ENCODE measurements at places on chromosomes 1 and 21.

GRCh38 chr1:41557751-41558455 is 73.4 kb upstream of the EDN2 start:
- DNase-seq = no peak

GRCh38 chr1:203656796-203657747 is 30.4 kb downstream of the ATP2B4 start:
- no peak for DNase-seq

DNA sequence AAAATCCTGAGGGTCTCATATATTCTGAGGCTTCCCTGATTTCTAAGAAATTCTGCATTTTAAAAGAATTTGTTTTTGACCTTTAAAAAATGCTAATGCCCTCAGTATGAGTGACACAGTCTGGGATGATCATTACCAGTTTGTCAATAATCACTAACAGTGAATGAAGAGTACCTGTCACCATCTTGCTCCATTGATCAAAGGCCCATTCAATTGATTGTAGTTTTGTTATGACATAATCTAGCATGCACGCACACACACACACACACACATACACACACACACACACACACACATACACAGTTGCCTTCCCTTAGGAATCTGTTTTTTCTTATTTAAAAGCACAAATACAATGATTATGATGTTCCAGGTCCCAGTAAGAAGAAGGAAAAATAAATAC is 250.4 kb downstream of the NFIA start:
- DNase-seq = no peak

DNA sequence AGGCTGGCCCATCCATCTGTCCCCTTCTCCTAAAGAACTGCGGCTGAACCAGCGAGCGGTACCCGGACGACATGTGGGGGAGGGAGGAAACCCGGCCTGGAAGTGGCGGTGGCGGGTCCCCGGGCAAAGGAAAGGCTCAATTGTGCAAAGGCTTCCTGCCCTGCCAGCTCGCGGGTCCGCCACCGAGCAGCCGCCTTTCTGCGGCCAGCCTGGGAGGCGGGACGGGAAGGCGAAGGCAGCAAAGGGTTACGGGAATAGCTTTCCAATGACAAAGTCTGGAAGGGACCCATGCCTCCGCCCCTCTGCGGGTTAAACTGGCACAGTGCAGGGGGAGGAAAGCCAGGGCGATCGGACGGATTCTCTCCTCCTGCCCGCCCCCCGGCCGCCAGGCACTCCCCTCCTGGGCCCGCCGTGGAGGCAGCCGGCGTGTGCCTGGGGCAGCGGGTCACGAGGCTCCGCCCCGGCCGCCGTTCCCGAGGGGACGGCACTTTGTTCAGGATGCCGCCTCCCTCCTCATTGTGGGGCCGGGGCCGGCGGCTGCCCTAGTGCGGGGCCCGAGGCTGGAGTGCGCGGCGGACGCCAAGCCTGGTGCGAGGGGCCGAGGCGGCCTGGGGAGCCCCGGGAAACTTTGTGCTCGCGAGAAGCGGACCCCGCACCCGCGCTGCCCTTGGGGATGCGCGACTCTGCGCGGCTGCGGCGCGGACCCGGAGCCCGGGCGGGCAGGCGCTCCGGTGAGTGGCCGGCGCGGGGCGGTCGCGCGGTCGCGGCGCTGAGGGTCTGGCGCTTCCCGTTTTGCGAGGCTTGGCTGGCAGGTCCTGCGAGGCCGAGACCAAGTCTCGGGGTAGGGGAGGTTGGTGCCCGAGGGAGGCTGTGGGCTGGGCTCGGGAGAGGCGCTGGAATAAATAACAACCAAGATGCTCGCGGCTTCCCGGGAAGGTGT is at the start of gene NAV1:
TSS of gene NAV1 (plus strand) at position 516 of the 940 bp plus-strand sequence. CDS start 83,758 bp downstream, outside the sequence.
- DNase-seq = no peak

DNA sequence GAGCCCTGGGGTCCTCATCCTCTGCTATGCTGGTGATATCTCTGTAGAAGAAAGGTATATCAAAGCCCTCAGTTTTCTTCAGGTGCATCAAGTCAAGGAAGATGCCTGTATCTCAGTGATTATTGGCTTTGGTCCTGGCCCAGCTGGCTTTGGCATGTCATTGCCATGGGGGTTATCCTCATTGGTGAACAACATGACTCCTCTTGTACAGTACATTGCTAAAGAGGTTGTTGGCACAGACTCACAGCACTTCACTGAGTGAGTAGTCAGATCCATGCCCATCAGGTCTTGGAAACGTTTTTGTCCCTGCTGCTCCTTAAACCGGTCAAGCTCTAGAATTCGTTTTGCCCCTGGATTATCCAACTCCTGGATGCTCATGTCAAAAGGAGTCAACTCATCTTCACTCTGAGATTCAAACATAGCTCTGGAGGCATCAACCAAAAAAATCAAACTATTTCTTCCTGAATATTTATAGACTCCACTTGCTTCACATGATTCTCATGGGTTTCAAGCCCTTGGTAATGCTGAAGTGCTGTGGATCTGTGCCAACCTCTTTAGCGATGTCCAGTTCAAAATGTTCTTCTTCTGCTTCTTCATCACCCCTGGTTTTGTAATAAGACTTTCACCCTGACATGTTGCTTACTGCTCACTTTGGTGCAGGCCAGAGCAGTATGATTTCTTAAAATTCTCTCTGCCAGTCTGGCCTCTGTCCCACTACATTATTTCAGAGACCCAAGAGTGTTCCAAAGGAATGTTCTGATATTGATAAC is 43.0 kb upstream of the RAB3GAP2 start:
- DNase-seq = no peak

DNA sequence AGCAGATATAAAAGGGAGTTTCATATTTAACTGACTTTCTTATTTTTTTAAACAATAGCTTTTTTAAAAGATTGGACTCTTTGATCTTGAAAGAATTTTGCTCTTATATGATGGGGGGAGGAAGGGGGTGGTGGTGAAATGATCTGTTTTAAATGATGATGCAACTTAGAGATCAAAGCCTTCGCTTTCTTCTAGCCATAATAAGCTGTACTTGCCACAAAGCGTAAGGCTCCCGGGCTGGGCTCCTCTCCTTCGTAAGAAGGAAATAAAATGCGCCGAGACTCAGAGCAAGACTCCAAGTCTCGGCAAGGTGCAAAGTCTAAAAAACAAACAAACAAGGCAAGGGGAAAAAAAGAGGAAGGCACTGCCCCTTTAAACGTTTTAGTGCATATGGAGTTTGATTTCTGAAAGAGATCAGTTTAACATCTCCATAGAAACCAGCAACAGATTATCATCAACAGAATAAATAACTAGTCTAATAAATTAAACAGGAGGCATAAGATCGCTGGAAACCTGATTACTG is 3.3 kb downstream of the CASZ1 start:
- no peak for DNase-seq

GRCh38 chr1:43427524-43427923 is 26.2 kb downstream of the HYI start:
- DNase-seq = no peak

- DNase-seq = no peak
Measured at GRCh38 chr21:45309069-45309986, 21.6 kb upstream of the POFUT2 start.

DNA sequence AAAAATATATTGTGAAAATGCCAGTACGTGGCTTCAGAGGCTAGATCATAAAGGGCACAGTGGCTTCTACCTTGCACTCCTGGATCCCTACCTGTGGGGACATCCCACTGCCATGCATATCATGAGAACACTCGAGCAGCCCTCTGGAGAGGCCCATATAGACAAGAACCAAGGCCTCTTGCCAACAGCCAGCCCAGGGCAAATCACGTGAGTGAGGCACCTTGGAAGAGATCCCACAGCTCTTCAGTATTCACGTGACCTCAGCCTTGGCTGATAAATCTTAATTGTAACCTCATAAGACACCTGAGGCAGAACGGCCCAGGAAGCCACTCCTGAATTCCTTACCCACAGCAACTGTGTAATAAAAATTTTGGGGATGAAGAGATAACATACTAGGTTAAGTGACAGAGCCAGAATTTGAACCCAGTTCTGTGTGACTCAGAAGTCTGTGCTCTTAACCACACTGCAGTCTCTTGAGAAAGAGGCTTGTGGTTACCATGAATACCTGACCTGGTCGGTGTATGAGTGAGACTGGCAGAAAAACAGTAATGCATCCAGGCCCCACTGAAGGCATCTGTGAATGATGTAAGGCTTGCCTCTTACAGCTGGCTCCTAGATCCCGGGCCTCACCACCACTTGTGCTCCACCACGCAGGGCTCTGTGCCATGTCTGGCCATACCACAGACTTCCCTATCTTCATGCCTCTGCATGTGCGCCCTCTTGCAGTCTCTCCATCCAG is 6.9 kb upstream of the A3GALT2 start:
- DNase-seq = no peak

- DNase-seq = no peak
Measured at GRCh38 chr1:217718873-217719272, 87.7 kb downstream of the SPATA17 start.

DNA sequence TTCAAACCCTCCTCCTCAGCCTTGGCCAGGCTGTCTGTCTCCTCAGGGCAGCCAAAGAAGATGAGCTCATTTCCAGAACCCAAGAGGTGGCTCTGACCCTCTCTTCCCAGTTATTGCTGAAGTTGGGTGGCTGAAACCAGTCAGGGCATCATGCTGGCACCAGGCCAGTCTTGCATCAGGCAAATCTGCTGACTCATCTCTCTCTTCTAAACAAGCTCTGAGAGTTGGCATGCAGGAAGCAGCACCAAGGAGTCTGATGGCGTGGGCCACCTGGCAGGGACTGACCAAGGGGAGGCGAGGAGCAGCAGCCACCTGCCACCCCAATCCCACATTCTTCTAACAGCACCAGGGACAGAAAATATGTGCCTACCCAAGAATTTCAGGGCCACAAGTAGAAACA is 104.8 kb upstream of the ATP1A1 start:
- no peak for DNase-seq

- DNase-seq = no peak
Measured at GRCh38 chr21:38879912-38880576, 74.3 kb downstream of the ETS2 start.

DNA sequence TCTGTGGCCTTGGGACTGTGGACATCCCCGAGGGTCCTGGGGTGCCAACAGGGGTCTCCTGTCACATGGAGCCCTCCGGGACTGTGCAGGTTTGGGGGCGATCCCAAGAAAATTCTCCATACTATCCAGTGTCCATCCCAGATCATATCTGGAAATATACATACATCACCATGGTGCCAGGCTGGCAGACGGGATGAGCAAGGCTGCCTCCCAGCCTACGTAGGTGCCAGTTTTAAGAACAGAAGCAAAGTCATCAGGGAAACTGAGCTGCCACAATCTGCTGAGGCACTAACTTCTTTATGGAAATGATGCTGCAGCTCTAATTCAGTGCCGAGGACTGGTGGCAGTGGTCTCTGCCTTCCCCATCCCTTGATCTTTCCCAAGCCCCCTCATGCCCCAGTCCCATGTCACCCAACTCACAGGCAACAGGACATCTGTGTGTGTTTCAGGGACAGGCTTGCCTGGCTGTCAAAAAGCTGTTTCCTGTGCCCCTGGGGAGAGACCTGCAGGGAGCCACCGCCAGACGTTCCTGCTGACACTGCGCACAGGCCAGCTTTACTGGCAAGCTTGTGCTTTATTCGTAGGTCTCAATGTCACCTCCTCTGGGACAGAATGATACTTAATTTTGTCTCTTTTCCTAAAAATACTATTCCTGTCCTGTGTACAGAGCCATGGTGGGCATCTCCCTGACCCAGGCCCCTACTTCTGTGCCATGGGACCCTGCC is 15.5 kb downstream of the TEX35 start:
- DNase-seq = no peak

GRCh38 chr1:194372266-194372665 is 1185.9 kb upstream of the B3GALT2 start:
- DNase-seq = no peak

- DNase-seq = no peak
Measured at GRCh38 chr1:203512848-203513584, 19.1 kb downstream of the OPTC start.

DNA sequence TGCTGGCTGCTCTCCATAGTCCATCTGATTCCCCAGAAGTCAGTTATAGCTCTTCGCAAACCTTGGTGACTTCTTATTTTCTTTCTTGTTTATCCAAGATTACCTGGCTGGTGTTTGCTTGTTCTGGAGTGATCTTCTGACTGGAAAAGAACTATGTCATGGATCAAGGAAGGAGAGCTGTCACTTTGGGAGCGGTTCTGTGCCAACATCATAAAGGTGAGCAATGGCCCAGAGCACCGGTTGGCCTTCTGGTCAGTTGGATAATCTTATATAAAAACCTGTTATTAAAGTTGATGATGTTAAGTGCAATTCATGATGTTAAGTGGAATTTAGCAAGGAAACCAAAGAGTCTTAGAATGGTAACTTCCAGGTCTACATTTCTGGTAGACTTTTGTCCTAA is 672 bp downstream of the DHDDS start:
- no peak for DNase-seq

DNA sequence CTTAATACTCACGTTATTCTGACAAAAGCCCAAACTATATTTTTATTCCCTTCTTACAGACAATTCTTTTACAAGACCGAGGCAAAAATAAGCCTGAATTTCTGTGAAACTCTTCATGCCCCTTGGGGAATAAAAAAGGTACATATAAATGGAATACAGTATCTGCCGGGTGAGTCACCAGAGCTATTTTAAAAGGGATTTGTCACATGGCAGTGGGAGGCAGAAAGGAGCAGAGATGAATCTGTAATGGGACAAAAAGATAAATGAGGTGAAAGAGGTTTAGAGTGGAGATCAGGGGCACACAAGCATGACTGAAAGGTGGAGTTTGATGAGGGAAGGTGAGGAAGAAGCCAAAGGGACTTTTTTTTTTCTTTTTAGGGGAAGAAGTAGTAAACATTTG is 8.8 kb downstream of the XCL1 start:
- no peak for DNase-seq

DNA sequence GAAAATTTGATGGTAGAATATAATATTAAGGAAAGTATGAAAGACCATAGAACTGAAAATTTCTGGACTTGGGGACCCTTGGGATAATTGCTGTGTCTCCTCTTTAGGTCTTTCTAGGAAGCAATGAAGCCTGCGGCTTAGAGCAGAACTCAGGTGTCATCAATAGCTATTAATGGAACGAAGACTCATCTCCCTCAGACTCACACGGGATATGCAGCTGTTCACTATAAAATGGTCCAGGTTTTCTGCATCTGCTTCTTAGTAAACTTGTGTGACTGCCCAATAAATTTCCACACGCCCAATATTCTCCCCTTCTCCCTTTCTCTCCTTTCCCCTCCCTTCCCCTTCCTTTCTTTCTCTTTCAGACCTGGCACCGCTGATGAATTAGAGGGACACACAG is 392.5 kb downstream of the HLX start:
- no peak for DNase-seq

DNA sequence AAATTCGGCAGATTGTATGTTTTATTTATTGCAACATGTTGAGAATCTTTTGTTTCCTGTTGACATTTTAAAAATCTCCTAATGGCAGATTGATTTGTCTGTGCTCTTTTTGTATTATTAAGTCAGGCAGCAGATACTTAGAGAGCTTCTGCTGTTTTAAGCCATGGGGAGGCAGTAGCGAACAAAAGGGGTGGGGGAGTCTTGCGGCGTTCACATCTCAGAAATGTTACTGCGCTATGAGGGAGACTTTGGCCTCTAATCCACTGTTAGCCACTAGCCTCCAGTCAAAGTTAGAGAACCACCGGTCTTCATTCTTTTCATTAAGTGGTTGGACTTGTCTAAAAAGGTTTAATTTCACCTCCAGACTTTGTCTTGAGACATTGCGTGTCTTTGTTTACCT is 93.6 kb downstream of the DYRK1A start:
- no peak for DNase-seq

All from activated naive CD8-positive, alpha-beta T cell treated with anti-CD3 and anti-CD28 coated beads, Interleukin-2, amount 50 U/mL, for 16 hours (primary cell).